Stimulated activated CD8-positive, alpha-beta memory T cell treated with anti-CD3 and anti-CD28 coated beads, Interleukin-7, amount 100 ng/mL, for 48 hours (primary cell): ENCODE measurements at places on chromosomes 13 and 19.

DNA sequence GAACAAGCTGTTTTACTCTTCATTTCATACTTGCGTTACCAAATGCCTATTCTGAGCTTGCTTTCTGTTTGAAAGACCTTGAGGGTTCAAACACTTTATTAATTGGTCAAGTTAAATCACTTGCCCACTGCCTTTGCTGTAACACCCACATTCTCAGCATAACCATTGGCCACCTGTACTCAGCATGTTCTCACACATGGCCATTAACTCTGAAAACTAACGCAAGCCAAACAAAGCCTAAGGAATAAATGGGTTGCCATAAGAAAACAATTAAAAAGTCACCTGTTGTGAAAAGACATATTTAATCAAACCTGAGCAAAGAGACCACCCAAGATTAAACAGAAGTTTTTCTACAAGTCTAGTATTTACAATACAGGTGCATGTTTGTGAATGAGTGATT is 517.2 kb upstream of the SPRY2 start:
- DNase-seq: no peak

GRCh38 chr13:70755456-70755855 is 647.2 kb upstream of the KLHL1 start:
- no peak for DNase-seq

DNA sequence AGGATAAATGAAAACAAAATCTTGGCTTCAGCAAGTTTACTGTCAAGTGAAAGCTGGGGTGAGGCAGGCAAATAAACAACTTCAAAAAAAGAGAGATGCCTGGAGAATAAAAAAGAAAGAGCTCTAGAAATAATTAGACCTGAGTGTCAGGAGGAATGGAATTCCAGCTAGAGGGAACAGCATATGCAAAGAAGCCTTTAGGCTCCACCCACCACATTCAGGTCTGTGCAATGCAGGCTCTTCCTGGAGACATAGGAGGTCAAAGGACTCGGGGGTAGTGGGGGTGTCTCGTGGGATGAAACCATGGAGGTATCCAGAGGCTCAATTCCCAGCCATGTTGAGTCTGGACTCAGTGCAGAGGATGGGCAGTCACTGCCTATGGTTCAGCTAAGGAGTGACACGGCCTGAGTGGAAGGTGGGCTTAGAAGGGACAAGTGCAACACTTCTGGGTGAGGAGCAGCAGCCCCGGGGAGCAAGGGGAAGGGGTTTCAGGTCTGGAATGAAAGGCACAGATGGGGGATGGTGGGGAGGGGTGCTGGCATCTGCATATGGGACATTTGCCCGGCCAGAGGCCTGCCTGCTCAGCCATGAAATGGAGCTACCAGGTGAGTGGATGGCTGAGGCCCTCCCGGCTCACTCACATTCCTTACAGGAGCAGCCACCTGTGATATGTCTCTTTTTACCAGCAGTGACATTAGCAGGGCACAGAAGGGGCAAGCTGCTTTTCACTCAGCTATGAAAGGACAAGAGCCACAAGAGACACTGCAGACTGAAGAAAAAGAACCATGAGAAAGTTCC is 12.3 kb downstream of the LATS2 start:
- no peak for DNase-seq

DNA sequence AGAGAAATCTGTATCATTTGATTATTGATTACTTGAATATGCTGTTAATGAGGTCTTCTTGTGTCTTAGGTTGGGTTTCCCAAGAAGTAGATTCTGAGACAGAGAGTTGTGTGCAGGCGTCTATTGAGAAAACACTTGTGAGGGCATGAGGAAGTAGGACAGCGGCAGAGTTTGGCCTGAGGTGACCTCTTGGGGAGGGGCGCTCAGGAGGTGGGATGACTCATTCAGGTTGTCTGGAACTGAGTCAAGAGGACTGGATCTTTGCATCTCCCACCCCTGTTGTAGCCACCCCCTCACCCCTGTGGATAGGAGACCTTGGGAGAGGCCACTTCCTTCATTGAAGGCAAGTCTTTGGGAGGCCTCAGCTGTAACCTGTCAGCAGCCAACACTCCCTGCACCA is 35.2 kb upstream of the WDFY2 start:
- no peak for DNase-seq

DNA sequence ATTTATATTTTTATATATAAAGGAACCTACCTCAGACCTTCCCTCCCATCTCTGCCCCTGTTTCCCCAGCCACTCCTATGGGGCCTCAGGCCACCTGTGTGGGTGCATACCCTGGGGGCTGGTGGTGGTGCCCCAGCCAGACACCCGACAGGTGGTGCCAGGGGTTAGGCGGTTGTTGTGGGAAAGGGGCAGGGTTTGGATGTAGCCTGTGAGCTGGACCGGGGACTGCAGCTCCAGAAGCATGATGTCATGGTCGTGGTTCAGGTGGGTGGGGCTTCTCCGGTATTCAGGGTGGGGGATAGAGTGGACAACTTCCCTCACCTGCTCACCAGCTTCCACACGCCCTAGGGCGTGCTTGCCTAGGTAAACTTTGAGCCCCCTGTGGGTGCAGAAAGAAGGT is 5.2 kb downstream of the KLK13 start:
- DNase-seq: no peak

DNA sequence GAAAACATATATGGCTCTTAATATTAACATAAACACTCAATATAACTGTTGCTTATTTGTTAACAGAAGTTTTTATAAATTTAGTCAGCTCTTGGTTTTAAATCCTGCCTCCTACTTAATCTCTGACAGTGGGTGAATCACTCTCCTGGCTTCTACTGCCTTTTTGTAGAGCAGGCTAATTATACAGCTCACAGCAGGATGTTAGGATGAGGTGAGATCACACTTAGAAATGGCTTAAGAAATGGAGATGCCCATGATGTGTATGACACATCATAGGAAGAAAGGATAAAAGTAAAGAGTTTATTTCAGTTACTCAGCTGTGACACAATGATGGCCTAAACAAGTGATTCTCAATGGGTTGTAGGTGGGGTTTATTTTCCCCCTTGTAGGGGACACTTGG is 345.6 kb downstream of the SPRY2 start:
- no peak for DNase-seq

GRCh38 chr13:71865874-71866334 is 1.1 kb downstream of the DACH1 start:
- DNase-seq: no peak
